ENCODE measurements at places on chromosomes 13 and 19. TPM values are rescaled to one million over a fixed set of nuclear protein-coding genes. Genes with fewer than 3 reads are reported as not detected.

The THSD8 gene
- total RNA-seq = 12.6 TPM

The CBY2 gene
- total RNA-seq = not detected

The ZNF730 gene
- 0.15 TPM for total RNA-seq

The IFNL3 gene
- total RNA-seq = not detected

The MZT1 gene
- total RNA-seq = 14.3 TPM

The TRPC4 gene
- total RNA-seq = not detected

The TSSK6 gene
- total RNA-seq = 6.5 TPM

The NECTIN2 gene
- total RNA-seq = not detected

The REEP6 gene
- 1.5 TPM for total RNA-seq

The BEST2 gene
- not detected for total RNA-seq

The HSD17B14 gene
- 0.35 TPM for total RNA-seq

The CKAP2 gene
- total RNA-seq = 72.6 TPM

The ZNF229 gene
- total RNA-seq = 0.66 TPM

The TUBA3C gene
- total RNA-seq = not detected

The CGB8 gene
- total RNA-seq = not detected

The TMEM238 gene
- total RNA-seq = 31.1 TPM

The CYP4F12 gene
- not detected for total RNA-seq

The ICAM3 gene
- 234 TPM for total RNA-seq

The GNG7 gene
- 0.72 TPM for total RNA-seq

The ZNF45 gene
- total RNA-seq = 15.3 TPM

The MAST1 gene
- 0.53 TPM for total RNA-seq

The ACER1 gene
- total RNA-seq = 0.84 TPM

The ATP1A3 gene
- 1.3 TPM for total RNA-seq

The CASP14 gene
- total RNA-seq = not detected

Data from activated naive CD4-positive, alpha-beta T cell treated with anti-CD3 and anti-CD28 coated beads, Interleukin-2, amount 10 ng/mL, durations not matched to agents 5 hours and 36 hours (primary cell).